ENCODE measurements at places on chromosomes 12 and 14.

DNA sequence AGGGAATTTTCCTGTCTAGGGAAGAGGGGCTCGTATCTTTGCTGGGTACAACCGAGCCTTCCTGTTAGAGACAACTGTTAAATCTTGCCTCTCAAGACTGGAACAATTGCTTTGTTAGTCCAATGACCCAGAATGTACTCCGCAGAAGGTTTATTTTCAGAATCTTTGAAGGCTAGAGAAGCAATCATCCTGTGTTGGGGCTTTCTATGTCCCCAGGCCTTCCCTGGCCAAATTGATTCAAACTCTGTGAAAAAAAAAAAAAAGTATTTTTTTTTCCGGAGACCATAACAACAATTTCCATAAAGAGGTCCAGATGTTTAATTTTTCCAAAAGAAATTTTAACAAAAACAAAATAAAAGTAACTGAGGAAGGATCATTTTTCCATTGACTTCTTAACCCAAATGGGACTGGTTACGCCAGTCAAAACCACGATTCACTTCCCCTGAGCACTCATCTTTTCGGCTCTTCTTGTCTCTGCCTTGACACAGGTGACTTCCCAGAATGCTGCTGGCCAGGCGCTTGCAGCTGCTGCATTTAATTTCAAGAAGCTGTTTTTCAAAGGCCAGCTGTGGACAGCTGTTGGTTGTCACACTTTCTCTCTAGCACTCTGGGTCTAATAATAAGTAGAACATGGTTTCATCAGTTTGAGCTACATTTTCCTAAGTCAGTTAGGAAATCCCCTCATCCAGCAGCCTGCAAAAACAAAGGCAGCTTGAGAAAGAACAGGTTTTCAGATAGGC, 81.6 kb upstream of the MANSC4 start:
- H3K27me3 ChIP-seq: peaks cover 3% of the 10 kb centered on the region
- no peak overlapping the region for H3K27ac ChIP-seq
- no peaks in the 10 kb centered on the region for H3K4me1 ChIP-seq
- no peak overlapping the region for H3K4me3 ChIP-seq
- no peaks in the 10 kb centered on the region for H3K36me3 ChIP-seq

GRCh38 chr12:124518051-124518932, 49.1 kb downstream of the NCOR2 start:
- H3K27ac ChIP-seq: peak overlapping the region; percentile 96
- H3K4me1 ChIP-seq: peaks cover 66% of the 10 kb centered on the region
- H3K36me3 ChIP-seq: no peaks in the 10 kb centered on the region
- peak; percentile 40 for DNase-seq
- H3K4me3 ChIP-seq: peak overlapping the region; percentile 51

GRCh38 chr12:114895081-114895480, 211.1 kb upstream of the TBX3 start:
- DNase-seq: no peak
- no peak overlapping the region for H3K4me3 ChIP-seq
- no peaks in the 10 kb centered on the region for H3K4me1 ChIP-seq
- H3K36me3 ChIP-seq: no peaks in the 10 kb centered on the region

- peak; percentile 2 for DNase-seq
- no peak overlapping the region for H3K27ac ChIP-seq
- no peaks in the 10 kb centered on the region for H3K27me3 ChIP-seq
- H3K4me3 ChIP-seq: no peak overlapping the region
- H3K4me1 ChIP-seq: peaks cover 9% of the 10 kb centered on the region
- H3K36me3 ChIP-seq: no peaks in the 10 kb centered on the region
These were observed 279.4 kb downstream of the FOXN3 start for GRCh38 chr14:89137526-89138163.

DNA sequence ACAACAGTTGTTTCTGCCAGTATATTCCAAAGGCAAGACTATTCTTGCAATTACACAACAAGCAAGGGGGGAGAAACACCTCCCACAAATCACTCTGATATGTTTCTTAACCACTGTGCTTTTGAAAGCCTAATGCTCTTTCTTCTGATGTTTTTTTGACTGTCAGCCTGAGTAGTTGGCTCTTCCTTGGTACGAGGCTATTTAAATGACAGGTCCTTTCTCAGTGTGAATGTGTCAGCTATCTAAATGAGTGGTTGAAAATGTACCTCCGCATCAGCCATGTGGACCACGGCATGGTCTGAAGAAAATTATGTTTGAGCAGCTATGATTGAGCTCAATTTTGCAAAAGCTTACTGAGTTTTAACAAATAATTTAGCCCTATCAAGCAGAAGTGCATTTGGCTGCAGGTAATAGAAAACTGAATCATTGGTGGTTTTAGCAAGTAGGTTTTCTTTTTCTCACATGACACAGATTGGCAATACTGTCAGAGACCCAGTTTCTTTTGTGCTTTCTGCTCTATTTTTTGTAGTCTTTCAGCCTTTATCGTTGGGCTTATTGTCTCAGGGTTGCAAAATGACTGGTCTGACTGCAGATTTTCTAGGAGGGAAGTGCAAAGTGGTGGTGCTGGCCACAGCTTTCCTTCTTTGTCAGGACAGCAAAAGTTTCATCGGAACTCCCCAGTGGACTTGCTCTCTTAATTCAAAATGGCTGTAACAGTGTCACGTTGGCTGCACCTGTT, 162.8 kb downstream of the RGS6 start:
- no peak overlapping the region for H3K4me3 ChIP-seq
- no peak overlapping the region for H3K27ac ChIP-seq
- no peak for DNase-seq
- no peaks in the 10 kb centered on the region for H3K27me3 ChIP-seq

DNA sequence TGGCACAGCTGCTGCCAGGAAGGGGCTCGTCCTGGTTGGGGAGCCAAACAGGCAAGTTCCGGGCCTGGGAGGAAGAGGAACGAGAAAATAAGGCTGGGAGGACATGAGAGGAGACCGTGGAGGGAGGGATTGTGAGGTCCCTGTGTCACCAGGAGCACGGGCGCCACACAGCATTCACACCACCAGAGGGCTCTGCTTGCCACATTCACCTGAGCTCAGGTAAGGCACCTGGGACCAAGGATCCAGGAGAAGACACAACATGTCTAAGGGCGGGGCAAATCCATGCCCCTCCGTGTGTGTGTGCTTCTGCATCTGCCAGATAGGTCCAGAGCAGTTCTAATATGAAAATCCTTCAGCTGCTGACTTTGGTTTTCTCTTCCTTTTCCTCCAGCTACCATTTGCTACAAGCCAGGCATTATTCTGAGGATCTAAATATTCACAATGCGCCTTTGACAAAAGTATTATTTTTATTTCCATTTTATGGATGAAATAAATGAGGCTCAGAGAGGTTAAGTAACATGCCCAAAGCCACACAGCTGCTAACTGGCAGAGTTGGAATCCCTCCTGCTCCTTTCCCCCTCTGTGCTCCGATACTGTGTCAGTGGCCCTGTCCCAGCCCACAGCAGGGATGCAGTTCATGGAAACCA, 14.6 kb downstream of the RAPGEF3 start:
- H3K27me3 ChIP-seq: no peaks in the 10 kb centered on the region
- H3K4me3 ChIP-seq: no peak overlapping the region
- no peak for DNase-seq
- peaks cover 29% of the 10 kb centered on the region for H3K36me3 ChIP-seq

DNA sequence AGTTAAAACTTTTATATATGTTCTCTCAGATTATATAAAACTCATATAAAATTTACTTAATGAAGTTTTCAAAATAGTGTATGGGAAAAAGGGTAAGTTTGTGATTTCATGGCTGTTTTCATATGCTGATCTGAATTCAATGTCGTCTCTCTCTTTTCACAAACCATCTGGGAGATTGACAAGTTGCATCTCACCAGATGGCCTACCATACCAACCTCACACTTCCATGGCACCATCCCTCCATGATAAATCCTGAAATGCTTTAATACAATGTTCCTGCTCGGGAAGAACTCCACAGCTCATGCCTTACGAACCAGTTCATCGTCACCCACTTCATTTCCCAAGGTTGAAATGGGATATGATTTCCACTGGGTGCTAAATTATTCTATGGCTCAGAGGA, 22.3 kb downstream of the PTPRO start:
- no peaks in the 10 kb centered on the region for H3K36me3 ChIP-seq
- DNase-seq: no peak

GRCh38 chr12:54680374-54680773, 32.2 kb upstream of the DCD start:
- H3K4me3 ChIP-seq: no peak overlapping the region
- no peak for DNase-seq
- no peak overlapping the region for H3K27ac ChIP-seq
- H3K36me3 ChIP-seq: no peaks in the 10 kb centered on the region
- H3K4me1 ChIP-seq: no peaks in the 10 kb centered on the region

DNA sequence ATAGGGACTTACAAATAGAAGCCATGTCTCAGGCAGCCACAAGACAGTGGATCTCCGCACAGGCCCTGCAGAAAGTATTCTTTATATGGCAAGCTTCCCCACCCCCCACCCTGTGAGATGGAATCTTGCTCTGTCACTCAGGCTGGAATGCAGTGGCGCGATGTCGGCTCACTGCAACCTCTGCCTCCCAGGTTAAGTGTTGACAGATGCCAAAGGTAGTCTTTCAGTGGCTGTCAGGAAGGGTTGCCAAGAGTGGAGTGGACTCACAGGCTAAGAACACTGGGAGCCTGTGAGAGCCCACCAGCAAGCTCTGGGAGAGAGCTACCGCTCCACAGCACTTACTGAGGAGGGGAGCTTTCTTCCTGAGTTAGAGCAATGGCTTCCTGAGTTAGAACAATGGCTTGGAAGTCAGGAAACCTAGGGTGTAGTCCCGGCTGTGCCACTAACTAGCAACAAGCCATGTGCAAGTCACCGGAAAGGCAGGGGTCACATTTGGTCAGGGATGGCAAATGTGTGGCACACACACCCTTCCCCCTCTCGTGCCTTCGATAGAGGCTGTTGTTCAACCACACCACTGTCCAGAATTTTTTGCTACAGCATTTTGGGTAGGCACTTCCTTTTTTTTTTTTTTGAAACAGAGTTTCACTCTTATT, 2.6 kb downstream of the RNASE1 start:
- H3K4me1 ChIP-seq: no peaks in the 10 kb centered on the region
- H3K36me3 ChIP-seq: no peaks in the 10 kb centered on the region
- H3K27ac ChIP-seq: peak overlapping the region; percentile 36
- no peak overlapping the region for H3K4me3 ChIP-seq

DNA sequence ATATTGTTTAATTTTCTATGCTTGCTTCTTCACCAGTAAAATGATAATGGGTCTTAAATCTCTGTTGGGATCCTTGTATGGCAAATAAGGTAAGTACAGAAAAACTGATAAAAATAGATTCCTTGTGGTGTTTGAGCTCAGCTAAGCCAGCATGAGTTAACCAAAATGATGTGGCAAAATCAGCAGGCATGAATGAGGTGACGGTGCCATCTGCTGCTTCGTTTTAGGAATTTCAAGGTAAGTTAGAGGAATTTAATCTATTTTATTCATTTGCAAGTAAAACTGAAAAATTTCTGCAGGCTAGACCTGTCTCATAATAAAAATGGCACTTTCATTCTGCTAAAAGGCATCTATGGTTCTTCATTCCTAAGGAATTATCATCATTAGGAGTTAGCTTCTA, 10.0 kb upstream of the CLEC7A start:
- no peaks in the 10 kb centered on the region for H3K27me3 ChIP-seq
- no peak for DNase-seq
- no peaks in the 10 kb centered on the region for H3K4me1 ChIP-seq

DNA sequence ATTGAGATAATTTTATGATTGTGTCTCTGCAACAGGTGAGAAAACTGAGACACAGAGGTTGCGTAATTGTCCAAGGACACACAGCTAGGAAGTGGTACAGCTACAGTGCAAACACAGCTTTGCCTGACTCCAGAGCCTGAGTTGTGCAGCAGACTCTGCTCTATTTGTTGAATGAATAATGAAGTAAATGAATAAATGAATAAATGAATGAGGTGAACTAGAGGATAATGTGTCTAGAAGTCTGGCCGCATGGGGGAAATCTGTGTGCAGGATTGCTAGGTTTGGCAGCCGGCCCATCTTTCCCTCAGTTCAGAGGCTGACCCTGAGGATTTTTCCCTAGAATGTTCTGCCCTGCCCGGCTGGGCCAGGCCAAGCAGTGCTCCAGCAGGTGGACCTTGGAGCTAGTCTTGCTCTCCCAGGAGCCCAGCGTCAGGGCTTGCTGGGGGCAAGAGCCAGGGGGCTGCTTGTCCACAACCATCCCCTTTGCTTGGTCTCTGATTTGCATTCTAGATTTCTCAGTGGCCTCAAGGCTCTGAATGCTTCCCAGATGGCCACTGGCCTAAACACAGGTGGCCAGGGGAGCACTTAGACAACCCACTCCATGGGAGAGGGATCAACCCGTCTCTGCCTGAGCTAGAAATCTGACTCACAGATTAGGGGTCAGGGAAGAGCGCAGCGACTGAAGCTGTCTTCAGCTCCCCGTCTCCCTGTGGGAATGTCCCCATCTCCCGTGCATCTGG, 225.2 kb downstream of the C12orf75 start:
- no peaks in the 10 kb centered on the region for H3K4me1 ChIP-seq
- no peaks in the 10 kb centered on the region for H3K27me3 ChIP-seq
- H3K36me3 ChIP-seq: no peaks in the 10 kb centered on the region
- no peak for DNase-seq

DNA sequence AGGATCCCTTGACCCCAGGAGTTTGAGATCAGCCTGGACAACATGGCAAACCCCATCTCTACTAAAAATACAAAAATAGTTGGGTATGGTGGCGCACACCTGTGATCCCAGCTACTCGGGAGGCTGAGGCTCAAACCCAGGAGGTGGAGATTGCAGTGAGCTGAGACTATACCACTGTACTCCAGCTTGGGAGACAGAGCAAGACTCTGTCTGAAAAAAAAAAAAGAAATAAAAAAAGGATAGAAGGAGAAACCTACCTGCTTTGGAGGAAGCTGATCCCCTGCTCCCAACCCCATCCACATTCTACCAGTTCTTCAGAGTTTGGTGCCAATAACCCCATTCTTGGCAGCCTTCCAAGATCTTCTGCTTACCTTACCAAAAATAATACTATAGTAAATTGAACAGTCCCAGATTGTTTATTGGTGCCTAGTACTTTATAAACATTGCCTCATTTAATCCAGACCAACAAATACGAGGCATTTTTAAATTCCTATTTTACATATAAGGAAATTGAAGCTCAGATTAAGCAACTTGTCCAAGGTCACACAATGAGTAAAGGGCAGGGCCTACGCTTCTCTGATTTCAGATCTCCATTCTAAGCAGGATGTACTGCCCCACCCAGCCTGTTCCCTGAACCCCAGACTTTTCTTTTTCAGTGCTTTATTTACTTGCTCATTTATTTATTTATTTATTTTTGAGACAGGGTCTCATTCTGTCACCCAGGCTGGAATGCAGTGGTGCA, 33.2 kb upstream of the FAM222A start:
- H3K27ac ChIP-seq: no peak overlapping the region
- peaks cover 22% of the 10 kb centered on the region for H3K27me3 ChIP-seq
- H3K36me3 ChIP-seq: no peaks in the 10 kb centered on the region
